Uterus (tissue), 4 donors: ENCODE measurements at places on chromosomes 1 and 21. TPM values are rescaled to one million over a fixed set of nuclear protein-coding genes. Genes with fewer than 3 reads are reported as not detected.

GRCh38 chr1:234983564-234984238 lies 144.9 kb downstream of the TOMM20 start:
- peaks cover 37% of the 10 kb centered on the region for H3K4me1 ChIP-seq
- H3K4me3 ChIP-seq: no peak overlapping the region
- DNase-seq: no peak
- no peaks in the 10 kb centered on the region for H3K27me3 ChIP-seq

DNA sequence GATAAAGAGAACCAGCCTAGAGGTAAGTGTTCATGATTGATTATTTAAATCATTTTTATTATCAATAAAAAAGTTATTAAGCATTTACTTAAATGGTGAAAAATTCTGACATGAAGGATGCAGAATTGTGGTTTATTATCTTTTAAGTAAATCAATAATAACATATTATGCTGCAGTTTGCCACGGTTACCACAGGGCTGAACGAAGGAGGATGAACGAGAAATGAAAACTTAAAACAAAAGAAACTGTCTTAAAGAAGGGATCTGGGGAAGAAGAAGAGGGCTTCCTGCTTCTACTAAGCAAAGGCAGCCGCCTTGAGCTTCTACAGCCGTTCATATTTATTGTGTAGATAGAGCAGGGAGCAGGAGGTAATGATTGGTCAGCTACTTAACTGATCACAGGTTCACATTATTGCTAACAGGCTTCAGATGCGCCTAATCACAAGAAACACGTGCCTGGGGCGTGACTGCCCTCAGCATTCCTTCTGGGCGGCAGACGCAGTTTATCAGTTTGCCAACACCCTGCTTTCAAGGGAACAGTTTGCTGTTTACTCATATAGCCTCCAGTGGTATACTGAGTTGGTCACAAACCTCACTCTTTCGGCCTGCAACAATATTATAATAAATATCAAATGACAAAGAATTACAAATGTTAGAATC lies 5.8 kb upstream of the FNBP1L start:
- no peak overlapping the region for H3K27ac ChIP-seq
- H3K4me3 ChIP-seq: no peak overlapping the region
- no peaks in the 10 kb centered on the region for H3K4me1 ChIP-seq
- no peaks in the 10 kb centered on the region for H3K27me3 ChIP-seq
- H3K36me3 ChIP-seq: no peaks in the 10 kb centered on the region

GRCh38 chr1:93816970-93817678 lies 61.9 kb downstream of the DNTTIP2 start:
- peak; percentile 30 for DNase-seq
- no peaks in the 10 kb centered on the region for H3K36me3 ChIP-seq
- H3K27me3 ChIP-seq: no peaks in the 10 kb centered on the region
- H3K4me3 ChIP-seq: no peak overlapping the region
- H3K4me1 ChIP-seq: no peaks in the 10 kb centered on the region

GRCh38 chr1:201741763-201742342 lies 87.1 kb upstream of the IPO9 start:
- no peaks in the 10 kb centered on the region for H3K36me3 ChIP-seq
- no peaks in the 10 kb centered on the region for H3K27me3 ChIP-seq
- DNase-seq: no peak
- H3K4me3 ChIP-seq: no peak overlapping the region
- no peaks in the 10 kb centered on the region for H3K4me1 ChIP-seq
- peak overlapping the region; percentile 33 for H3K27ac ChIP-seq

Gene RNU1-4
- under 0.01 TPM for total RNA-seq

DNA sequence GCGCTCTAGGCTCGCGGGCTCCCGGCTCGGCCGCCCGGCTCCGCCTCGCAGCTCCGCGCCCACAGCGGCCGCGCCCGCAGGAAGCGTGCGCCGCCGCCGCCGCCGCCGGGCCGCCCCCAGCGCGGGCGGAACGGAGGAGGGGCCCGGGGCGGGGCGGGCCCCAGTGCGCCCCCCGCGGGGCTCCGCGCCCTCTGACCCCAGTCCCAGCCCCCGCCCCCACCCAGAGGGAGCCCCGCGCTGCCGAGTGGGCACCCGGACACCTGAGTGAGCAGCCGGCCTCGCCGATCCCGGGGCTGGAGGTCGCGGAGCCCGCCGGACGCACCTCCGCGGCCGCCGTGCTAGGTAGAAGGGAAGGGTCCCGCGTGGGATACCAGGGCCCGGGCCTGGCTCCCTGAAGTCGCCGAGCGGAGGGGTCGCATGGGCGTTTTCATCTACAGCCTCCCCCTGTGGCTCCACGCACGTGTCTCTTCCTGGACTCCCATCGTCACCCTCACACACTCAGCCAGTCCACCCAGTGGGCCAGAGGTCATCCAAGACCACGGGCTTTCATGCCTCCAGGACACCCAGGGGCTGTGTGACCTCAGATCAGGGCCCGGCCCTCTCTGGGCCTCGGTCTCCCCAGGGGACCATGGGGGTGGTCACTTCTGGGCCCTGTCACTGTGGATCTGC lies at the start of gene SDC3:
Gene SDC3, minus strand, starts transcription at position 63 of the 669 bp plus-strand sequence. CDS start 172 bp downstream, outside the sequence.
- peak within 1 kb of the TSS; percentile 50 for H3K4me3 ChIP-seq
- no peaks in the 10 kb centered on the region for H3K27me3 ChIP-seq
- peaks cover under 1% of the 10 kb centered on the region for H3K4me1 ChIP-seq
- H3K36me3 ChIP-seq: no peaks in the 10 kb centered on the region

- peak overlapping the region; percentile 93 for H3K27ac ChIP-seq
- H3K4me3 ChIP-seq: no peak overlapping the region
- no peaks in the 10 kb centered on the region for H3K36me3 ChIP-seq
- peaks cover 5% of the 10 kb centered on the region for H3K4me1 ChIP-seq
- DNase-seq: no peak
Measured at GRCh38 chr1:226001963-226002666, 3.0 kb upstream of the SDE2 start.

Gene KRTAP7-1
- total RNA-seq: not detected

GRCh38 chr1:172845371-172845770 lies 186.5 kb downstream of the FASLG start:
- H3K27me3 ChIP-seq: no peaks in the 10 kb centered on the region
- no peak overlapping the region for H3K27ac ChIP-seq
- H3K4me3 ChIP-seq: no peak overlapping the region
- no peak for DNase-seq
- no peaks in the 10 kb centered on the region for H3K4me1 ChIP-seq

DNA sequence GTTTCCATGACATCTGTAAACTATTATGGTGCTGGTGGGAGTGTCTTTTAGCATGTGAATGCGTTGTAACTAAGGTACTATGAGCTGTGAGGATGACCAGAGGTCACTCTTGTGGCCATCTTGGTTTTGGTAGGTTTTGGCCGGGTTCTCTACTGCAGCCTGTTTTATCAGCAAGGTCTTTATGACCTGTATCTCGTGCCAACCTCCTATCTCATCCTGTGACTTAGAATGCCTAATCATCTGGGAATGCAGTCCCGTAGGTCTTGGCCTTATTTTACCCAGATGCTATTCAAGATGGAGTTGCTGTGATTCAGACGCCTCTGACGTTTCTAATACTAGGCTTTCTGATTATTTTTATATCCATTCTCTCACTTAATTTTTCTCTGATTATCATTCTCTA lies 9.4 kb downstream of the NCAM2 start:
- no peaks in the 10 kb centered on the region for H3K36me3 ChIP-seq
- no peaks in the 10 kb centered on the region for H3K4me1 ChIP-seq
- no peak for DNase-seq
- no peak overlapping the region for H3K4me3 ChIP-seq
- H3K27me3 ChIP-seq: no peaks in the 10 kb centered on the region

GRCh38 chr1:81549588-81550127 lies 251.1 kb upstream of the ADGRL2 start:
- no peaks in the 10 kb centered on the region for H3K27me3 ChIP-seq
- H3K4me1 ChIP-seq: no peaks in the 10 kb centered on the region
- no peak overlapping the region for H3K27ac ChIP-seq
- no peak for DNase-seq
- H3K4me3 ChIP-seq: no peak overlapping the region

GRCh38 chr21:31895077-31895835 lies 22.4 kb downstream of the HUNK start:
- no peaks in the 10 kb centered on the region for H3K27me3 ChIP-seq
- no peak overlapping the region for H3K4me3 ChIP-seq
- DNase-seq: no peak
- H3K36me3 ChIP-seq: no peaks in the 10 kb centered on the region
- peak overlapping the region; percentile 83 for H3K27ac ChIP-seq

DNA sequence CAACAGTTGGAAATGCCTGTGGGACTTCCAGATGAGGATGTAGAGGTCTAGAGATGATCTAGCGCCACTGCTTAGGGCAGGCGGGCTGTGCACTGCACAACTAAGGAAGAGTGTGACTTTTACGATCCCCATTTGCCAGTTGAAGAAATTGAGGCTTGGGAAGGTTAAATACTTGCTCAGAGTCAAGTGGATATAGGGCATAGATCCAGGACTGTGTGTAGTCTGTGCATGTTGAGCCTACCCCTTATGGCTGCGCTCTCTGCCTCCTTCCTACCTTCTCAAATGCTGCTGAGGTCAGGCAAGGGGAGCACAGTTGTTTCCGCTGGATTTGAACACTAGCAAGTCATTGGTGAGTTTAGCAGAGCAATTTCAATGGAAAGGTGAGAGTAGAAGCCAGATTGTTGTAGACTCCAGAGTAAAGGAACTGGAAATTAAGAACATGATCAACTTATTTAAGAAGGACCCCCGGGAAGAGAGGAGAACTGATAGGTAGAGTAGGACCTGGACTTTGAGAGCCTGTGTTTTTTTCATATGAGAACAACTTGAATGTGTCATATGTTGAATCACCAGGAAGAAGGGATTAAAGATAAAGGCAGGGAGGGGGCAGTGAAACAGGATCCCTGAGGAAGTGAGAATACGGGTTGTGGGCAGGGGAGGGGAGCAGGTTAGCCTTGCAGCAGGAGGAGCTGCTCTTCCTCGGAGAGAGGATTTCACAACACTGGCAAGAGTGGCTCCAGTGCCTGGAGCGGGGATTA lies 2.7 kb downstream of the CAPN2 start:
- DNase-seq: no peak
- peak overlapping the region; percentile 53 for H3K27ac ChIP-seq
- no peaks in the 10 kb centered on the region for H3K36me3 ChIP-seq

- no peaks in the 10 kb centered on the region for H3K4me1 ChIP-seq
- no peak overlapping the region for H3K4me3 ChIP-seq
- H3K36me3 ChIP-seq: no peaks in the 10 kb centered on the region
- no peak overlapping the region for H3K27ac ChIP-seq
Measured at GRCh38 chr1:100943533-100943932, 47.6 kb downstream of the SLC30A7 start.

DNA sequence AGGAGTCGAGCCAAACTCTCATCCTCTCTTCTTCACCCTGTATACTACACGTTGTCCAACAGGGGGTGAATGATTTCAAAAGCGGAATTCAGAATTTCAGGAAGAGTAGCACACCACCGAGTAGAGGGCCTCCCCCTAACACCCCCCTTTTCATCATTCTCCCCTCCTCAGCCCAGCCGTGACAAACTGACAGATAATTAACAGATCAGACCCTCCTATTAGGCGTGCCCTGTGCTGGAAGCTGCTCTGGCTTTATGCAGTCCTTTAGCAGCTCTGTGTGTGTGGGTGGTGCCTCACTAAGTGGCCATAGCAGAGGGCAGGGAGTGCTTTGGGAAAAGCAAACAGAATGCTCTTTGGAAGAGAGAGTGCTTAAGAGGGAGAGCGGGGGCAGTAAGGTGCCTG lies 44.3 kb downstream of the PEX14 start:
- no peak overlapping the region for H3K4me3 ChIP-seq
- no peaks in the 10 kb centered on the region for H3K4me1 ChIP-seq
- DNase-seq: no peak
- no peak overlapping the region for H3K27ac ChIP-seq

GRCh38 chr1:36481091-36481490 lies 1.6 kb downstream of the CSF3R start:
- no peaks in the 10 kb centered on the region for H3K27me3 ChIP-seq
- no peaks in the 10 kb centered on the region for H3K36me3 ChIP-seq
- no peaks in the 10 kb centered on the region for H3K4me1 ChIP-seq
- H3K4me3 ChIP-seq: no peak overlapping the region
- DNase-seq: no peak

DNA sequence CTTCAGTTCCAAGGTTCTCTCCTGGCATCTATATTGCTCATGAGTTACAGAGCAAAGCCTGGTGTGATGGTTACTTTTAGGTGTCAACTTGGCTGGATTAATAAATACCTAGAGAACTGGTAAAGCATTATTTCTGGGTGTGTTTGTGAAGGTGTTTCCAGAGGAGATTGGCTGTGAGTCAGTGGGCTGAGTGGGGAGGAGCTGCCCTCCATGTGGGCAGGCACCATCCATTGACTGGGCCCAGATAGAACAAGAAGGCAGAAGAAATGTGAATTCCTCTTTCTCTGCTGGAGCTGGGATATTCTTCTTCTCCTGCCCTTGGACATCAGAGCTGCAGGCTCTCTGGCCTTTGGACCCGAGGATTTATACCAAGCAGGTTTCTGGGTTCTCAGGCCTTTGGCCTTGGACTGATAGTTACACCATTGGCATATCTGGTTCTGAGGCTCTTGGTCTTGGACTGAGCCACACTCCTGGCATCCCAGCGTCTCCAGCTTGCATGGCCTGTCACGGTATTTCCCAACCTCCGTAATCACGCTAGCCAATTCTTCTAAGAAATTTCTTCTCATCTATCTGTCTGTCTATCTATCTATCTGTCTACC lies 44.5 kb downstream of the B3GALT5 start:
- H3K27ac ChIP-seq: no peak overlapping the region
- H3K4me3 ChIP-seq: no peak overlapping the region

GRCh38 chr21:41011951-41012366 lies 156.0 kb upstream of the BACE2 start:
- H3K4me3 ChIP-seq: no peak overlapping the region
- H3K27ac ChIP-seq: no peak overlapping the region
- no peaks in the 10 kb centered on the region for H3K27me3 ChIP-seq

DNA sequence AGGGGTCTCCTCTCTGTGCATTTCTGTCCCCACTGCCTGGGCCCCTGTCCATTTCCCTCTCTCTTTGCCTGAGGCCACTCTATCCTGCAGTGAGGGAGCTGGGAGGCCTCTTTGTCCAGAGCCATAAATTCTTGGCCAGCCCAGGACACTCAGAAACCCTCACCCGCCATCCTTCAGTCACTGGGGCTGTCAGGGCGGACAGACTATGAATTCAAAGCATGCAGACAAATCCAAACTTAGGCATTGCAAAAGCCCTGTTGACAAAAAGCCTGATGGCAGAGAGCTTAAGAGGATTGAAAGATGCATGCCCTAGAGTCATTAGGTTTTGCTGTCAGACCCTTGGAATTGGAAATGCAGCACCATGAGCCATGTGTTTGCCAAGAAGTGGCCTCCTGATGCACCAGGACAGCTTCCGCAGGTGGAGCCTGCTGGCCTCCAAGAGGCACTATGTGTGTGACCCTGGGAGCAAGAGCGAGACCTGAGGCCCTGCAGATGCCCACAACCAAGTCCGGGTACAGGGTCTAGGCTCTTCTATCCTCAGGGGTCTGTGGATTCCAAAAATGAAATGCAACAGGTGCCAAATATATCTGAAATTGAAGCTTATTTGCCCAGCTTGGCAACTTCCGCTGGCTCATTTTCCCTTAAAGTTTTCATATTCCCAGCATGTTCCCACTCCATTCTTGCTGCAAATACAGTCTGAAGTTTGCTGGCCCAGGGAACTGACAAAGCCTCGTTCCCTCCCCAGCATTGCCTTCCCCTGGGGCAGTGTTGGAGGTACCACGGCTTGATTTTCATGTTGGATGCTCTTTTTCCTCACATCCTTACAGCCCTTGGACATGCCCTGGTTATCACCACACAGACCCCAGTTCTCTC lies 177.9 kb downstream of the PGBD5 start:
- no peak for DNase-seq
- H3K4me3 ChIP-seq: no peak overlapping the region
- H3K27me3 ChIP-seq: no peaks in the 10 kb centered on the region
- no peak overlapping the region for H3K27ac ChIP-seq
- no peaks in the 10 kb centered on the region for H3K36me3 ChIP-seq
- no peaks in the 10 kb centered on the region for H3K4me1 ChIP-seq

Gene VHLL
- total RNA-seq: not detected

- DNase-seq: no peak
- H3K27ac ChIP-seq: no peak overlapping the region
- no peak overlapping the region for H3K4me3 ChIP-seq
- no peaks in the 10 kb centered on the region for H3K4me1 ChIP-seq
- no peaks in the 10 kb centered on the region for H3K36me3 ChIP-seq
Measured at GRCh38 chr1:153908071-153908470, 14.7 kb downstream of the GATAD2B start.
